AG04450 (cell line): ENCODE measurements at places on chromosomes 7 and 10.

- DNase-seq = no peak
Measured at GRCh38 chr10:28922127-28922526, 244.8 kb downstream of the BAMBI start.

GRCh38 chr7:146146831-146147486, 30.4 kb downstream of the CNTNAP2 start:
- DNase-seq = no peak

GRCh38 chr7:63030061-63030460, 968.6 kb upstream of the ZNF722 start:
- DNase-seq = no peak

GRCh38 chr10:77837248-77837924, 89.2 kb downstream of the DLG5 start:
- DNase-seq = peak; percentile 41

DNA sequence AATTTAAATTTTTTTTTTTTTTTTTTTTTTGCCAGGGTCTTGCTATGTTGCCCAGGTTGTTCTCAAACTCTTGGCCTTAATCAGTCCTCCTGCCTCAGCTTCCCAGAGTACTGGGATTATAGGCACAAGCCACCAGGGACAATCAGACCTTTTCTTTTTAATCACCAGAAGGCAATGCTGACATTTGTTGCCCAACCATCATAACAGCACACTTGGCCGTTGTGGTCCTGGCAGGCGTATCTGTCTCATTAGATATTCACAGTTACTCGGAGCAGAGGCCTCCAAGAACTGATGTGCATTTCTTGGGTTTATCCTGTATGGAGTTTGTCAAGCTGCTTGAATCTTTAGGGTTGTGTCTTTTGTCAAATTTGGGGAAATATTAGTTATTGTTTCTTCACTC, 100.0 kb downstream of the SORCS3 start:
- DNase-seq = no peak

GRCh38 chr10:110409926-110410325, 87.8 kb upstream of the DUSP5 start:
- DNase-seq = no peak

- no peak for DNase-seq
Measured at GRCh38 chr10:14543046-14543903, 212.6 kb upstream of the FRMD4A start.

GRCh38 chr10:61702584-61702983, 39.9 kb downstream of the CABCOCO1 start:
- DNase-seq = no peak

GRCh38 chr10:65670087-65670486, 1255.7 kb upstream of the LRRTM3 start:
- DNase-seq = peak; percentile 15

GRCh38 chr7:112462236-112462635, 12.0 kb downstream of the IFRD1 start:
- no peak for DNase-seq

DNA sequence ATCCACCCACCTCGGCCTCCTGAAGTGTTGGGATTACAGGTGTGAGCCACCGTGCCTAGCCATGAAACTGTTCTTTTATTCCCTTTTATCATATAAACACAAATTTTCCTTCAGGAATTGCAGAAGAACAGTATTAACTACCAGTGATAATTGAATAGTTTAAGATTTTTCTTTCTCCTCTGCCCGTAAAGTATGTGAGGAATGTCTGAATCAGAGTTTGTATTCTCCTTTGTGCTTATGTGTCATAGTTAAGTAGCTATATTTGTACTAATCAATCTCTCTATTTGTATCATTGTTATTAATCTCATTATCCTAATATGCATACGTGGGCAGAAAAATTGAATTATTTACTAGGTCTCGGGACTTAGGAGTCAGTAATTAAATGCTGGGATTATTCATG, 83.6 kb downstream of the ZNF277 start:
- DNase-seq = no peak

DNA sequence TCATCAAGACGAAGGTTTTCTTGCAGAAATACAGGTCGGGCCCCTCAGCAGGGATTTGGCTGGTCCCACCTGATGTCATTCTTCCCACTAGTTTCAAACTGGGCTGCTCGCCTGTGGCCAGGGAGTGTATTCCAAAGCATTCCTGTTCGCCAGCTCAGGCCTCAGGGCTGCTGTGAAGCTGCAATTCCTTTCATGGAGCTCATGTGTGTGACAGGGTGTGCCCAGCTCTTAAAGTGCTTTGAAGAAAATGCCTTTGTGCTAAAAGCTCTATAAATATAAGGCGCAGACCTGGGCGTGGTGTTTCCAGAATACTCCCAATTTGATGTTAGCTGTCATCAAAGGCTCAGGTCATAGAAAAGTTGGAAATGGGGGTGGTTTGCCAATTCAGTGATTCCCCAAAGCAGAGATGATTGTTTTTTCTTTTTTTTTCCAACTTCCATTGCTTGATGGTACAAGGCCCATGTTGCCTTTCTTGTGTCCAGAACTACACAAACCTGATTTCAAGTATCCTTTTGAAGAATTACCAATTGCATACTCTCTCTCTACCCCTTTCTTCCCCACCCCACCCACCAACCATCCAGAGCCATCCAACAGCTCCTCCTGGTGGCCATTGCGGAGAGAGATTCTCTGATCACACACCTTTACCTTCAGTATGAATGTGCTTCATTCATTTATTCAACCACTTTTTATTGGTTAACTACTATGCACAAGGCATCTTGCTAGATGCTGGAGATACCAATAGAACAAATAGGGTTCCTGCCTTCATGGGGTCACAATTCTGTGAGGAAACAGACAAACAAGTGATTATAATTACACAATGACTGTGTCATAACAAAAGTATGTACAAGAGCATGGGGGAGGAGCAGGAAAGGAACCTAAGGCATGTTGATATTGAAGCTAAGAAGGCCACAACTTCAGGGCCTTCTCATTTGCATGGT, 297.3 kb upstream of the LYZL1 start:
- no peak for DNase-seq

- no peak for DNase-seq
Measured at GRCh38 chr10:132328738-132329137, 3.3 kb upstream of the LRRC27 start.

DNA sequence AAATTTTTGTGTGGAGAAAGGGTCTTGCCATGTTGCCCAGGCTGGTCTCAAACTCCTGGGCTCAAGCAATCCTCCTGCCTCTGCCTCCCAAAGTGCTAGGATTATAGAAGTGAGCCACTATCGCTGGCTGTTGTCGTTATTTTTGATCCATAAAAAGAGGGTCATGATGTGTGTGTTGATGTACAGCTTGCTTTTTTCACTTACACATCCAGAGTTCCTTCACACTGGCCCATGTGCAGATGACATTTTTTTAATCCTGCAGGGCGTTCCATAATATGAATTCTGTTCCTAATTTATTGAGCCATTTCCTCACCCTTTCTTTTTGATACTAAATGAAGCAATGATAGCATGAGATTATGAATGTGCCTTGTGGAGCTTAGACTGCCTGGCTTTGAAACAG, 40.8 kb downstream of the GRK5 start:
- no peak for DNase-seq

DNA sequence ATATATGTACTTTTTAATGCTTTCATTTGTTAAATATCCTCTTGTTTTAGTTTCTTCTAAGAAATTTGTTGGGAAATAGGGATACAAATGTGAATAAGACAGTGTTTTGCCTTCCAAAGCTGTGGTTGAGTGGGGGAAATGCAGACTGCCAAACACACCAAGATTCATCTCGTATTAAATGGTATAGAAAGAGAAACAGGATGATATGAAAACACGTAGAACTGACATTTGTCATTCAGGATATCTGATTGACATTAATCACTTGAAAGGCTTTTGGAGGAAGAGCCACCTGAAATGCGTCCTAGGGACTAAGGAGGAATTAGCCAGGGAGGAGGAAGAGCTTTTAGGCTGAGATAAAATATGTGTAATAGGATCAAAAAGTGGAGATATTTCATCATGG, 287.4 kb upstream of the SEMA3C start:
- no peak for DNase-seq

GRCh38 chr7:141232286-141233051, 158.6 kb downstream of the TMEM178B start:
- DNase-seq = no peak

DNA sequence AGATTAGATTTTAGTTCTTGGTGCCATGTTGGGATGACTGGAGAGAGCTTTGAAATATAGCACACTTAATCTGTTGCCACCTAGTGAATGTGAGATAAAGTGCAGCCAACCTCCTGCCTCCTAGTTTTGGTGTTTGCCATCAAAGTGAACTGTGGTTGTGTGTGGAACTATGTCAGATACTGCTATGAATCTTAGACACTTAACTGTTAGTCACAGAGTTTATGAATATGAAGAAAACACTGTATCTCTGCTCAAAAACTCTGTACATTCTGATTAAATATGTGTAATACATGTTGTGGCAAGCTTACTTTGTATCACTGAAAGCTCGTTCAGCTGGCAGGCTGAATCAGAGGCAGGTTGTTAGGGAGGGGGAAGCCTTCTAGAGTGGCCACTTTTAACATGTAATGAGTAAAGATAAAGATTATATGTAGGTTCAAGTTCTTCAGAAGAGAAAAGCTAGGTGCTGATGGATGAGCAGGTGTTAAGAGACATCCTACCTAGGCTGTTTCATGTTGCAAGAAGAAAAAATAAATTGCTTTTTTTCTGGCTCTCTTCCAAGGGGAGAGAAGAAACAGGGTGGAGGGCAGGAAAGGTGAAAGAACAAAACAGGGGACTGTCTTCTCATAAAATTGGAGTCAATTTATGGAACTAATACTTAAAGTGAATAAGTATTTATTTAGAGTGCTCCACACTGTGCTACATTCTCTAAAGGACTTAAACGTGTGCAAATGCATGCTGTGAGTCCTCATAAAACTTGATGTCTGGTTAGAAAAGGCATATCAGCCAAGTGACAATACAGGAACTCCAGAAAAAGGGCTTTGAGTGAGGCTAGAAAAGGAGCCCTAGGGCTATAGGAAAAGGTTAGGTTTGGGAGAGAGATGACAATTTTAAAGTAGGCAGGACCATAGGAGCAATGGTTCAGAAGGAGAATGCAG, 14.1 kb upstream of the LAMB1 start:
- DNase-seq = no peak

DNA sequence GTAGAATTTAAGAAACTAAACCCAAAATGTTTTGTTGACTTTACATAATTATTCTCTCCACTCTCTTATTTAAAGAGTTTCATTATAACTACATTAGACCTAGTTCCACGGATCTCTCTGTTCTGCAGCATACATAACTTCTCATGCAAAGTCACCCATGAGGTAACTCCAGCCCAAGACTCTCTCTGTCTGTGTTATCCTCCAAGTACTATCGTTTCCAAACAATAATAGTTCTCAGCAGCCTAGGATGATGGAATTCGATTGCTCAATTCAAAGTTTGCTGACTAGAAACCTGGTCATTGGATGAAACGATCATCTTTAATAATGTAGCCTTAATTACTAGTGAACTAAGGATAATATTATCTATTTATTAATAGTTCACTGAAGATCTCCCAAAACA, 203.1 kb upstream of the PTN start:
- DNase-seq = no peak

- DNase-seq = no peak
Measured at GRCh38 chr10:61197057-61197456, 253.1 kb upstream of the RHOBTB1 start.

DNA sequence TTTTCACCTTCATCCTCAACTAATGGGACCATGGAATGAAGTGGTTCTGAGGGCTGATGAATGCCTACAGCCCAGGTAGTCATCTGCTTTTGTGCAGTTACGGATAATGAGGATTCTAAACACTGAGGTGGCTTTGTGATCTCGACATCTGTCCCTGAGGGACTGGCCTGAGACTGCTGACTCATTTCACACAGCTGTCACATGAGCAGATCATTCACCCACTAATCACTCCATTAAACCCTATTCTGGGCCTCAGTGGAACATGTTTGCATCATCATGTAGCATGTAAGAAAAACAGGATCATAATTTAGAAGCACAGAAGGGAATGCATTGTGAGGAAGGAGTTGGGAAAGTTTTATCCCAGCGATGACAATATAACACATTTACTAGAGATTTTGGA, 79.4 kb upstream of the FEZF1 start:
- no peak for DNase-seq

- peak; percentile 39 for DNase-seq
Measured at GRCh38 chr10:110207011-110207804, at the start of gene MXI1. TSS of gene MXI1 (plus strand) at chr10:110207605. CDS start at chr10:110207809, 204 bp downstream.

- no peak for DNase-seq
Measured at GRCh38 chr10:5486853-5487235, 12.5 kb downstream of the CALML5 start.

DNA sequence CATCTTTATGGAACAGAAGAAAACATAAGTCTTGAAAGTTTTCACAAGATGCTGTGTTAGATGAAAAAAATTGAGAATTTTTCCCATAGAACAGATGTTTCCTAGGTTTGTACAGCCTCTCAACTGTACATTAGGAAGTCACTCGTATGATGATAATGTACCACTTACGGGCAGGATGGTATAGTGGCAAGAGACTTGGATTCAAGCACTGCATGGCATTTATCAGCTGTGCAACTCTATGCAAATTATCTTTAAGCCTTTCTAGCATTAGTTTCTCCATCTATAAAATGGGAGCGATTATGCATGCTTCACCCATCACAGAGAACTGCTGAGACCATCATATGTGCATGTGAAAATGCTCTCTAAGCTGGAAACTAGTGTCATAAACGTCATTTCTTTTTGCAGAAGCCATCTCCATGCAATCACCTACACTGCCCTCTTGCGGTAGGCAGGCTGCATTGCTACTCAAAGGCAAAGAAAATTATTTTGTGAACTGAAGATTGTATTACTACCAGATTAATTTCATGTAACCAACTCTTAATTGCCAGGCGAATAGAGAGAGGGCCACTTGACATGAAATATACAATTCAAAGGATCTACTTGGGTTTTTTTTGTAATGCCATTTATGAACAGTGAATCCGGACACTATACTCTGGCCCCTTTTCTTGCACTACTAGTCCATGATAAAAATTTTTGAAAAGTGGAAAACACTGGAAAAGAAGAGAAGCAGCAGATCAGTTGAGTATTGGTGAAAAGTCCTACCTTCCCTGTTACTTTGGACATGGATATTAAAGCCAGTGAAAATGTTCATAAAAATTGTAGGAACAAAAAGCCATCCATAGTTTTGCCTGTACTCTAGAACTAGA, 102.3 kb downstream of the JAZF1 start:
- DNase-seq = no peak
